ENCODE measurements at places on chromosomes 6 and 20. TPM values are rescaled to one million over a fixed set of nuclear protein-coding genes. Genes with fewer than 3 reads are reported as not detected.

DNA sequence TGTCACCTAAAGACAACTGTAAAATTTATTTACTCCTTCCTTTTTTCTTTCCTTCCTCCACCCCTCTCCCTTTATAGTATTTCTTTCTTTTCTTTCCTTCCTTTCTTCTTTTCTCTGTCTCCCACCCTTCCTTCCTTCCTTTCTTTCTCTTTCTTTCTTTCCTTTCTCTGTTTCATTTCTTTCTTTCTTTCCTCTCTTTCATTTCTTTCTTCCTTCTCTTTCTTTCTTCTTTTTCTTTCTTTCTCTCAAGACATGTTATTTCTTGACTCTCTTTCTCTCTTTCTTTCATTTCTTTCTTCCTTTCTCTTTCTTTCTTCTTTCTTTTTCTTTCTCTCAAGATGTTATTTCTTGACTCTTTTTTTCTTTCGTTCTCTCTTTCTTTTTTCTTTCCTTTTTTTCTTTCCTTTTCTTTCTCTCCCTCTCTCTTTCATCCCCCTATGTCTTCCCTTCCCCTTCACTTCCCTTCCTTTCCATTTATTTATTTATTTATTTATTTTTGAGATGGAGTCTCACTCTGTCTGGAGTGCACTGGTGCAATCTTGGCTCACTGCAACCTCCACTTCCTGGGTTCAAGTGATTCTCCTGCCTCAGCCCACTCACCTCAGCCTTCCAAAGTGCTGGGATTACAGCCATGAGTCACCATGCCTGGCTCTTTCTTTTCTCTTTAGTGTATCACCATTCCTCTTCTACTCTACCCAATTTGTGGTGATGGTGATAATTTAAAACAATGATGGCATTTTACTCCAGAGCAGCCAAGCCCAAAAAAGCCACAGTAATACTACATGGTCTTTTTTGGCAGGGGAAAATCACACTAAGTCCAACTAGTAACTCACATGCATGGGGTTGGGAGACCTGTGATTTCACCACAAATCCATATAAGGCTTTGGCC, 188.2 kb downstream of the ADGRG6 start:
- no peak for DNase-seq
- H3K27me3 ChIP-seq = no peaks in the 10 kb centered on the region
- no peak overlapping the region for H3K27ac ChIP-seq
- H3K36me3 ChIP-seq = no peaks in the 10 kb centered on the region
- no peak overlapping the region for H3K4me3 ChIP-seq

DNA sequence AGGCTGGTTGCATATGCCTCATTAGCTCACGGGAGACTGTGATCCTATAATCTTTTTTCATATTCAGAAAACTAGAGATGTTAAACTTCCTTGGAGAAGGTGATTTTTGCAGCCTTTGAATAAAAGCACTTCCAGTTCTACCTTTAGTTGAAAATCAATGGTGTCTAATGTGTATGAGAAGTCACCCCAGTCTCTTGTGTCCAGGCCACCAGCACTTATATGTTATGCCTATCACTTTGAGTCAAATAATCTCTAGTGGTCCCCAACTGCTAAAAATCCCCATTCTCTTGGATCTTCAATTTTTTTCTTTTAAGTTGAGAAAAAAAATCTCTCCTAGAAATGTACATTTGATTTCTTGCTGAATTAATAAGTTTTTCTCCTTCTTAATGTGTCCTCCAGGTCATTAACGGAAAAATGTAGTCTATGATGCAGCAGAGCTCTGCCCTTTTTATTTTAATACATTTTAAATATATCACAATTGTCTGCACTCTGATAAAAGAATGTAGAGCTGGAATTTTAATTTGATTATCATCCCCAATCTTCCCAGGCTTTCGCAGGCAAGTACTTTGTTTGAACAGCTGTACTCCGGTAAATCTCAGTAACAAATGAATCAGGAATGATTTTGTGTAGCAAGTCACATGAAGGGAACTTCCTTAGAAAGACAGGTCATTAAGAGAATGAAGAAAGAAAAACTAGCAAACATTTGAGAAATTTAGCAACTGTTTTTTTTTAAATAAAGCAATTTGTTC, 147.0 kb downstream of the SOX4 start:
- no peaks in the 10 kb centered on the region for H3K36me3 ChIP-seq
- no peaks in the 10 kb centered on the region for H3K27me3 ChIP-seq
- H3K27ac ChIP-seq = no peak overlapping the region
- H3K4me1 ChIP-seq = no peaks in the 10 kb centered on the region

Gene C20orf96
- 5.8 TPM for polyA plus RNA-seq

GRCh38 chr6:114084327-114084890, 113.5 kb upstream of the HDAC2 start:
- H3K36me3 ChIP-seq = no peaks in the 10 kb centered on the region
- no peak overlapping the region for H3K4me3 ChIP-seq
- H3K27ac ChIP-seq = no peak overlapping the region
- DNase-seq = no peak
- no peaks in the 10 kb centered on the region for H3K27me3 ChIP-seq

Gene KCNK15
- polyA plus RNA-seq = 1.1 TPM

Gene OLIG3
- polyA plus RNA-seq = not detected

DNA sequence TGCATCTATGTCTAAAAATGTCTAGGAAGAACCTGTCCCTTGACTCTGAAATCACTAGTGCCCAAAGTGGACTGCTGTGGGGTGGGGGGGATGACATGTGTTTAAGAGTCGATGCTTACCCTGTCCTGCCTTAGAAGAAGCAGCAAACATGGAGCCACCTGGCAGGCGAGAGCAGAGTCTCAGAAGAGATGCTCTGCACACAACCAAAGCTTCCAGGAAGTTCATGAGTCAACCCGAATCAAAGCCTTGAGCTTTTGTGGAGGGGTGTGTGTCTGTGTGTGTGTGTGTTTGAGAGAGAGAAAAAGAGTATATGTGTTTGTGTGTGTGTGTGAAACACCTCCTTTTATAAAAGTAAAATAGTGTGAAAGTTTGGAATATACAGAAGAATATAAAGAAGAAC, 269.9 kb downstream of the ALDH8A1 start:
- no peaks in the 10 kb centered on the region for H3K27me3 ChIP-seq
- H3K36me3 ChIP-seq = no peaks in the 10 kb centered on the region
- DNase-seq = no peak
- no peak overlapping the region for H3K27ac ChIP-seq
- no peak overlapping the region for H3K4me3 ChIP-seq

GRCh38 chr6:112357791-112358190, 10.7 kb downstream of the RFPL4B start:
- no peak overlapping the region for H3K27ac ChIP-seq
- DNase-seq = no peak
- no peak overlapping the region for H3K4me3 ChIP-seq
- H3K36me3 ChIP-seq = no peaks in the 10 kb centered on the region
- H3K4me1 ChIP-seq = no peaks in the 10 kb centered on the region

Gene CTCFL
- not detected for polyA plus RNA-seq

Gene LTV1
- 16.6 TPM for polyA plus RNA-seq

DNA sequence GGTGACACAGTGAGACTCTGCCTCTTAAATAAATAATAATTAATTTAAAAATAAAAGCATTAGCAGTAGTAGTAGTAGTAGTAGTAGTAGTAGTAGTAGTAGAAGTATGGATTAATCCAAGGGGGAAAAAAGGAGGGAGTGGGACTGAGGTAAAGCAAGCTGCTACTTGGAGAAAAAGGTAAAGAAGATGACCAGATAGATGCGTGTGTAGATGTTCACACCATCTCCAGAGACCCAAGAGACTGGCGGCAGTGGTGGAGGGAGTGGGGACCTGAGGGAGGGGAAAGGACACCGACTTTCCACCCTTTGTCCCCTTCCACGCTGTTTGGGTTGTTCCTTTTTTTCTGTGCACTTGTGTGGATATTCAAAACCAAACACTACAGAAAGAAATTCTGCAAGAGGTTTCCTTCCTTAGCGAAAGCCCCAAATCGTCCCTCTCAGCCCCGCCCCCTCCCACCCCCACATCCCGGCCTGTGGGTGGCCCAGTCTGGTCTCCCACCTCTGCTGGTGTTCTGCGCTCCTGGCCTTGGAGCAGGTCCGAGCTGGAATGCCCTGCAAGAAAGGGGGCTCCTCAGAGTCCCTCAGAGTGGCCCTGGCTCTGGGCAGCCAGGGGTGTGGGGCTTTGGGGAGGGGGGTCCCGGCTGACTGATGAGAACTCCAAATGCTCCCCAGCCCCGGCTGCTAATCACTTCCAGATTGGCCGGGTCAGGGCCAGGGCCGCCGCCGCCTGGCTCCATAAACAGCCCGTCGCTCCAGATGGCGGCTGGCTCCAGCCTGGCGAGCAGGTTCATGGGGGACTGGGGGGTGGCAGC, 60.2 kb downstream of the UBE2V1 start:
- H3K27me3 ChIP-seq = no peaks in the 10 kb centered on the region
- DNase-seq = no peak
- no peak overlapping the region for H3K4me3 ChIP-seq
- no peaks in the 10 kb centered on the region for H3K4me1 ChIP-seq

GRCh38 chr20:50728981-50729874, 2.2 kb upstream of the PARD6B start:
- H3K27me3 ChIP-seq = no peaks in the 10 kb centered on the region
- no peak overlapping the region for H3K4me3 ChIP-seq

DNA sequence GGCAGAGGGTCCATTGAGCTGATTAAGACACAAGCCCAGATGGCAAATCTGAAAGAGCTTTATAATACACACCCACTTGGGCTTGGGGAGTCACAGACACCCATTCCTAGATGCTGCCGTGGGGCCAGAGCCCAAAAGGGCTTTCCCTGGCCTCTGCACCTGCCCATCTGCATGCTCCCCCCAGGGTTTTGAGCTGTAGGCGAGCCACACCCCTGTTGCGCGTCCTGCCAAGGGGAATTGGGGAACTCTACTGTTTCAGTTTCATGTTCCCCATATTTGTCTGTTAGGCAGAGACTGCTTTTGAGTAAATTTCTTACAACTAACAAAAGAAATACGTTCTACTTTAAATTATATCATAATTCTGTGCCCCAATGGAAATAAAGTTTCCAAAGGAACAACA, 52.9 kb upstream of the FNDC1 start:
- no peaks in the 10 kb centered on the region for H3K36me3 ChIP-seq
- H3K27ac ChIP-seq = peak overlapping the region; percentile 50
- no peaks in the 10 kb centered on the region for H3K4me1 ChIP-seq
- no peak overlapping the region for H3K4me3 ChIP-seq
- DNase-seq = no peak

Gene FAM83B
- 0.46 TPM for polyA plus RNA-seq

DNA sequence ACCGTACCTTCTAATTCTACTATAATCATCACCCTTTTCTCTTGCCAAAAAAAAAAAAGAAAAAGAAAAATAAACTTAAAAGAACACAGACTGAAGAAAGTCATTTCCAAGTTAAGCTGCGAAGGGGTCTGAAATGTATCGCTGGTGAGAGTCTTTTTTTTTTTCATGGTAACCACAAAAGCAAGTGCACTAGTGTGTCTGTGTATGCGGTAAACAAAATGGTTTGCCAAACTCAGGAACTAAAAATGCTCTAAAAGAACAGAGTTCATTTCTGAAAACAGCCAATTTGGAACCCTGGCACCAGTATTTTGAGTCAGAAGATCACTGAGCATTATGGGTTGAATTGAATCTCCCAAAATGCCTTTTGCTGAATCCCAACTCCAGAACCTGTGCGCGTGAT, 46.6 kb downstream of the CDH4 start:
- H3K4me1 ChIP-seq = no peaks in the 10 kb centered on the region
- no peaks in the 10 kb centered on the region for H3K36me3 ChIP-seq
- no peak for DNase-seq
- H3K4me3 ChIP-seq = no peak overlapping the region

Gene SMLR1
- 0.05 TPM for polyA plus RNA-seq

DNA sequence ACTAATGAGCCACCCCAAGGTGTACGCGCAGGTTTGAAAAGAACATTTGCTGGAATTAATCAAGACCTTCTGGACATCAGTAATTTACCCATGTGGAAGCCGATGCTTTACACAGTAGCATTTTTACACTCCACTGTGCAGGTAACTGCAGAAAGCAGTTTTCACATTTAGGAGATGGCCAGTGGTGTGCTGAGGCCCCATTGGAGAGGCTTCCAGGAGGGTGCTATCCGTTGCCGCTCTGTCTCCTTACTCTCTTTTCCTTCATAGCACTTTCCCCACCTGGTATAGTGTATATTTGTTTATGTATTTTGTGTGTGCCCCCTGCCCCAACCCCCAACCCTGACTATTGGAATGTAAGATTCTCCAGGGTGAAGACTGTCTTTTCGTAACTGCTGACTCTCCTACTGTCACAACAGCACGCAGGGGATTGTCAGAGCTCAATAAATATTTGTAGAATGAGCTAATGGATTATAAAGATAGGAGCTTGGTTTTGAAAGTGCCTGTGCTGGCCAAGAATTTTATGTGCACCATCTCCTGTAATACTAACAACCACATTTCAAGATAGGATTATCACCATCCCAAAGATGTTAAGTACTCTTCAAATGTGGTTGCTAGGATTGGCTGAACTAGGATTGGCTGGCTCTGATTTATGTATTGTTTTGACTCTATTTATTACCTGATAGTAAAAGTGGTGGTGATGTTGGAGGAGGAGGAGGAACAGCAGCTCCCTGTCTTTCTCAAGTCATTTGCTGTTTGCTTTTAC, 74.0 kb upstream of the GLP1R start:
- H3K4me3 ChIP-seq = no peak overlapping the region
- no peak overlapping the region for H3K27ac ChIP-seq
- H3K27me3 ChIP-seq = no peaks in the 10 kb centered on the region

Gene PRSS16
- polyA plus RNA-seq = 17.6 TPM

- H3K4me3 ChIP-seq = no peak overlapping the region
- H3K27me3 ChIP-seq = no peaks in the 10 kb centered on the region
- DNase-seq = no peak
Measured at GRCh38 chr6:128167552-128167951, 266.7 kb upstream of the THEMIS start.

Gene C6orf163
- 3.3 TPM for polyA plus RNA-seq

Gene NRSN1
- polyA plus RNA-seq = 0.23 TPM

Gene RBM24
- polyA plus RNA-seq = 0.45 TPM

DNA sequence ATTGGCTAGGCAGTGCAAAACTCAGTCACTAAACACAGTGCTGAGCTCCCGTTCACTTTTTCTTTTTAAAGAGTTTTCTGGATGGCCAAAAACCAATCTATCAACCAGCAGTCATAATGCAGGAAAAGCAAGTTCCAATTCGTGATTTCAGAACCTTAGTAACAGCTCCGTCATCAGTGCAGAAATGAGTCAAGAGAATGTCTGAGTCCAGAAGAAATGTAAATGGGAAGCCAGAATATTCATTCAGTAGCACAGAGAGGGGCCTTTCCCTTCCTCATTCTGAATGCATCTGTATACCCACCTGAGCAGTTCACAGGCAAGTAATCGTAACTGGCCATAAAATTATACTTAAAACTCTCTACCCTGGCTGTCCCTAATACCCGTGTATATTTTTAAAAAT, 20.4 kb downstream of the HUS1B start:
- no peaks in the 10 kb centered on the region for H3K36me3 ChIP-seq
- no peaks in the 10 kb centered on the region for H3K27me3 ChIP-seq
- no peak for DNase-seq
- no peak overlapping the region for H3K27ac ChIP-seq
- no peaks in the 10 kb centered on the region for H3K4me1 ChIP-seq

DNA sequence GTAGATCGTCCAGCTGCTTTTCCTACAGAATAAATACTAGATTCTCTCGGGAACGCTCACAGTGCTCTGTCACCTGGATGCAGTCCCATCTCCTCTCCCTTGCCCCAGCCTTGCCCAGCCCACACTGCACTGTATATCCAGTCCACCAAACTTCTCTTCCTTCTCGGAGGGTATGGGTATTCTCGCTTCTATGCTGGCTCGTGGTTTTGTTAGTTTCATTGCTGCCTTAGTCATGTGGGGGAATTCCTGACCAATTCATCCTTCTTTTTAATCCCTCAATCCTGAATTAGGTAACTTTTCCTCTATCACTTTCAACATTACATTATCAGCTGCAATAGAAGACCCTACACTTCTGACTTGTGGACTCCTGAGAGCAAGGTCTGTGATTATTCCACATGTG, 252.4 kb downstream of the GMDS start:
- no peaks in the 10 kb centered on the region for H3K27me3 ChIP-seq
- no peaks in the 10 kb centered on the region for H3K36me3 ChIP-seq
- H3K4me1 ChIP-seq = no peaks in the 10 kb centered on the region
- H3K4me3 ChIP-seq = no peak overlapping the region
